Stimulated activated CD8-positive, alpha-beta memory T cell treated with anti-CD3 and anti-CD28 coated beads, Interleukin-15, amount 100 ng/mL, for 1 hour (primary cell): ENCODE measurements at places on chromosomes 13 and 19.
A peak's percentile ranks its signal among the peaks of the same experiment; 100 is the strongest.

DNA sequence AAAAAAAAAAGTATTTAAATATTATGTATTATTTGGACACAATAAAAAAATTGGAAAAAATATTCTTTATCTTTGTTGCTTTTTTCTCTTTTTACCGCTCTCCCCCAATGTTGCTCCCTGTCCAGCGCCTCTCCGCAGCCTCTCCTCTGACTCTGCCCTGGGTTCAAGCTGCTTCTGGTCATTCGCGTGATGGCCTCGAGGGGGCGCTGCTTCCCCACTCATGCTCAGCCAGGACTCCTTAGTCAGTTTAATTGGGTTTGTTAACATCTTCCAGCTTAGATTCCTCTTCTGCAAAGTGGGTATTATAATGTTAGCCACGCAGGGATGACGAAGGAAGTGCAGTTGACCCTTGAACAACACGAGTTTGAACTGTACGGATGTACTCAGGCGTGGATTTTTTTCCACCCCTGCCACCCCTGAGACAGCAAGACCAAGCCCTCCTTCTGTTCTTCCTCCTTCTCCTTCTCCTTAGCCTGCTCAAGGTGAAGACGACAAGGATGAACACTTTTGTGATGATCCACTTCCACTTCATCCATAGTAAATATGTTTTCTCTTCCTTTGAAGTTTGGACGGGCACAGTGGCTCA is 4.9 kb upstream of the NWD1 start:
- no peak for DNase-seq

DNA sequence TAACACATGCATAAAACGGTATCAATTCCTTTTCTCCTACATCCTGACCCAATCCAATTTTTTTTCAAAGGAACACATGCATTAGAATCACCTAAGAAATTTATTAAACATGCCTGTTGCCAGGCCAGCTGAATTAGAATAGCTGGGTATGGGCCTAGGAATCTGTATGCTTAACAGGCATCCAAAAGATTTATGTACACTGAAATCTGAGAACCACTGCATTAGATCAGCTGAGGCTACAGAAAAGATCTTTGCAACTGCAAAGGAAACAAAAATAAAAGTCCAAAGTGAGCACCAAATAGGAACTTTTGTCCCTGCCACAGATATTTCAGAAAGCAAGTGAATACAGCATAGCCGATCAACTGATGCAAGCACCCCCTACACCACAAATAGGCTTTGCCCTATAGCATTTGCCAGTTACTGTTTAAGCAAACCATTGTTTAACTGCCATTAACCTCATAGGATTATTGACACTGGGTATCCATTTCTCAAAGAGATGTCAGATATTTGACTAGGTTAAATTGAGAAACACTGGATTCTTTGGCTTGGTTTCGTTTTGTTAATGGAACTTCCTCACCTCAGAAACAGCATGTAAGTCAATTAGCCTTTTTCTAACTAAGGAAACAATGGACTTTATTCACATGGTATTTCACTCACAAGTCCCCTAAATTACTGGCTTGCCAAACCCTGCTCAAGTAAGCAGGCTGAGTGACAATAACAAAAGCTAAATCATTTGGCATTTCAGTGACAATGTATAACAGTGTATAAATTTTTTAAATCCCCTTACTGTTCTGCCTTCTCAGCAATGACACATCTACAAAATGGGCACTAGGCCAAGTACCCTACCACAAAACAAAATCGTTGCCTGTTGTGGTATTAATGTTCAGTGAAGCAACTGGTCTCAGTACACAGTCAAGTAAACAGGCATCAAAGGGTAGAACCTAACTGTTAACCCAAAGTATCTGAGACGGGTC is 67.8 kb downstream of the SUCLA2 start:
- no peak for DNase-seq

- DNase-seq = no peak
Observed at GRCh38 chr19:38309615-38310278, 5.7 kb downstream of the C19orf33 start.

GRCh38 chr13:30712536-30713532 is 22.5 kb upstream of the ALOX5AP start:
- DNase-seq = no peak

DNA sequence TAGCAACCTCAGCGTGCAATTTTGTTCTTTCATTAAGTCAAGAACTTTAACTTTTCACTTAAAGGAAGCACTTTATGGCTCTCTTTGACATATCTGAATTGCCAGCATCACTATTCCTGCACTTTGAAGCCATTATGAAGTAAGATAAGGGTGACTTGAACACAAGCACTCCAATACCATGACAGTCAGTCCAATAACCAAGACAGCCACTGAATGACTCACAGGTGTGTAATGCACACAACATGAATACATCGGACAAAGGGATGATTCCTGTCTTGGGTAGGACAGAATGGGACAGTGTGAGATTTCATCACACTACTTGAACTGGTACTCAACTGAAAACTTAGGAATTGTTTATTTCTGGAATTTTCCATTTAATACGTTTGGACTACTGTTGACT is 233.7 kb upstream of the IPO5 start:
- no peak for DNase-seq

DNA sequence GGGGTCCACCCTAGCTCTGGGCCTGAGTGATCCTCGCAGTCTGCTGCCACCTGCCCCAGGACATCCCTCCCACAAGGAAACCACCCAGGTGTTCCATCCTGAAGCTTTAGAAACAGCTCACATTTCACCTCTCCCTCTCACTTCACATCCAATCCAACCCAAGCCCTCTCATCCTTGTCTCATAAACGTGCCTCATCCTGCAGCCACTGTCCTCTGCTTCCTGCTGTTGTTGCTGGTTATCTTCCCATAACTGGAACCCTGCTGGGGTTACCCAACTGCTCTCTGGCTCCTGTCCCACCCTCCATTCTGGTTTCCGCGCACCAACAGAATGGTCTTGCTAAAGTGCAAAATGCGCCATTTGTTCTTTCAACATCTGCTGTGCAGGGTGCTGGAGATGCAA is 59.7 kb upstream of the MTIF3 start:
- DNase-seq = no peak

- no peak for DNase-seq
Observed at GRCh38 chr13:78198419-78198818, 279.8 kb upstream of the EDNRB start.

GRCh38 chr13:46341112-46341711 is 45.8 kb downstream of the RUBCNL start:
- DNase-seq = no peak

- no peak for DNase-seq
Observed at GRCh38 chr19:49553451-49554271, 25.9 kb downstream of the RCN3 start.

GRCh38 chr19:42283188-42284065 is 14.4 kb downstream of the CIC start:
- peak; percentile 87 for DNase-seq

DNA sequence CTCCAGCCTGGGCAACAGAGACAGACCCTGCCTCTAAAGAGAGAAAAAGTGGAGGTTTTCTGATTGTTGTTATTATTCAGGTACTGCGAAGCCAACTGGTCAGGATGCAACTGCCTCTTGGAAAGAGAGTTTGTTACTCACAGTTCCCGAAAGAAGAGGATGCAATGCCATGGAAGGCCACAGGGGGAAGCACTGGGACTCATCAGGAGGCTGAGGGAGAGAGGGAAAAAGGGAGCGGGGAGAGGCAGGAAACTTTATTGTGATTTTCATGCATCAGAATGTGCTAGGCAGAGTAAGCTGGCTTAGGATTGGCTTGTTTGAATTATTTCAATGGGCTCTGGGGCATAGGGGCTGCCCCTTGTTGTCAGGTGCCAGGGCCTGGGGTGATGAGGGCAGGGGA is 27.6 kb downstream of the MYO9B start:
- no peak for DNase-seq

DNA sequence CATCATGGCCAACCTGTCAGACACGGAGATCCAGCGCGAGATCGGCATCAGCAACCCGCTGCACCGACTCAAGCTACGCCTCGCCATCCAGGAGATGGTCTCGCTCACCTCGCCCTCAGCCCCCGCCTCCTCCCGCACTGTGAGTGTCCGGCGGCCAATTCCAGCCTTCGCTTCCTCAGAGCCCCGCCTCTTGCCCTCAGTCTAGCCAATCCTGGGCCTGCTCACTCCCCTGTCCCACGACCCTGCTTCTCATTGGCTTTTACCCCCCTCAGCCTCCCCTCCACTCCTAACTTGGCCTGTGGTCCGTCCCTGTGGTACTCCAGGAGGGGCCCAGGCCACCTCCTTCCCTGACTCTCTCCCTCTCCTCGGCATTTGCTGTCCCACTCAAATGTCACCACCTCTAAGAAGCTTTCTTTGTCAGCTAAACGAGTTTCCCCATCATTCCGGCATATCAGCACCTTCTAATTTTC is 12.3 kb downstream of the HRC start:
- peak; percentile 37 for DNase-seq

GRCh38 chr13:113897966-113898365 is 34.1 kb upstream of the GAS6 start:
- no peak for DNase-seq

DNA sequence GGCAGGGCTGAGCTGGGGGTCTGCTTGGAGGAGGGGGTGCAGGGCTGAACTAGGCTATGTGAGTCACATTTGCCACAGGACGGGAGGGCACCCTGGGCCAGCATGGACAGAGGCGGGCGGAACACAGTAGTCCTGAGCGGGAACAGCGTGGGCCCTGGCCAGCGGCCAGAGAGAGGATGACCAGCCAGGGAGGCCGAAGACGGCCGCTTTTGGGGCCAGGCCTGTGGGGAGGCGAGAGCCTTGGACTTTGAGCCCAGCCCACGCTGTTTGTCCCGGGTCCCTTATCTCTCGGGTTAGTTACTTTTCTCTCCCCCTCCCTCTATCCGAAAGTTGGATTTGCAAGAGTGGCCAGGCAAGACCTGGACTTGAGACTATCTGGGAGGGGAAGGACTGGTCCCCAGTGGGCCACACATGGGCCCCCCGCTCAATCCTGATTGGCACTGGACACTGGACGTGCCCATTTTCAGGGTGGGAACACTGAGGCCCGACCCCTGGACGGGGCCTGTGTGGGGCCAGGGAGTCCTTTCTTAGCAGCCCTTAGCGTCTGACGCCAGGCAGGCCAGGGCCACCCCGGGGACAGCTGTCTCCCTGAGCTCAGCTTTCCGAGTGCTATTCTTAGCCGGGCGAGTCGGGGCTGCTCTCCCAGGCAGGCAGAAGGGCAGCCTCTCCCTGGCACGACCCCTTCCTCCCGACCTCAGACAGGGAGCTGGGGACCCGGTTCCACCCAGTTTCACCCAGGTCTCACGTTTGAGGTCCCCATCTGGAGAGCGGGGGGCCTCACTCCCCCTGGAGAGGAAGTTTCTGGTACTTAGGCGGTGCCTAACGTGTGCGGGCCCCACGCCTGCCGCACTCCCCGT is 833 bp downstream of the GAMT start:
- DNase-seq = no peak

DNA sequence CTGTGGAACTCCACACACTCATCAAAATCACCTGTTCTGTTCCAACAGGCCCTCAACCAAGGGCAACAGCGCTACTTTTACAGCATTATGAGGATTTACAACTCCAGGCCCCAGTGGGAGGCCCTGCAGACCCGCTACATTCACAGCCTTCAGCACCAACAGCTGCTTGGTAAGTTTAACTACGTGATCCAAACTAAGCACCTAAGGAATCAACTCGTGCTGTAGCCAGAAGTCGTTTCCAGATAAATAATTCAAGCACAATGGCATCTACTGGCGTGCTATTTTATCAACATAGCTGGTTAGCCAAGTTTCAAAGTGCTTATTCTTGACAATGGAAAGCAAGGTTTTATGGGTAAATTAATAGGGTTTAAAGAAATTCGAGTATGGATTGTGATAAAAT is 5.3 kb downstream of the FAM216B start:
- DNase-seq = no peak

DNA sequence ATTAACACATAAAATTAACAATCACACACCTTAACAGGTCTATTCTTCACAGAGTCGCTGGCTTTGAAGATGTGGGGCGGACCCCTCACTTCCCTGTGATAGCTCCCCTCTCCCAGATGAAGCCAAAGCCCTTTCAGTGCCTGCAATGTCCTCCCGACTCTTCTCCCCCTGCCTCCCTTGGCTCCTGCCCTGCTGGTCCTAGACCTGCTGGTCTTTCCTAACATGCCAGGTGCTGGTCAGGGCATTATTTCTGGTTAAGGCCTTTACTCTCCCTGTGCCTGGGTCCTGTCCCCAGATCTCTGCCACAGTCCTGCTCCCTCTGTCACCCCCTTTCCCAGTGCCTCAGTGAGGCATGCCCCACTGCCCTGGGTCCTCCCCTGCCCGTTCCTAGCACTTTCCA is 12.2 kb downstream of the ERICH6B start:
- no peak for DNase-seq

DNA sequence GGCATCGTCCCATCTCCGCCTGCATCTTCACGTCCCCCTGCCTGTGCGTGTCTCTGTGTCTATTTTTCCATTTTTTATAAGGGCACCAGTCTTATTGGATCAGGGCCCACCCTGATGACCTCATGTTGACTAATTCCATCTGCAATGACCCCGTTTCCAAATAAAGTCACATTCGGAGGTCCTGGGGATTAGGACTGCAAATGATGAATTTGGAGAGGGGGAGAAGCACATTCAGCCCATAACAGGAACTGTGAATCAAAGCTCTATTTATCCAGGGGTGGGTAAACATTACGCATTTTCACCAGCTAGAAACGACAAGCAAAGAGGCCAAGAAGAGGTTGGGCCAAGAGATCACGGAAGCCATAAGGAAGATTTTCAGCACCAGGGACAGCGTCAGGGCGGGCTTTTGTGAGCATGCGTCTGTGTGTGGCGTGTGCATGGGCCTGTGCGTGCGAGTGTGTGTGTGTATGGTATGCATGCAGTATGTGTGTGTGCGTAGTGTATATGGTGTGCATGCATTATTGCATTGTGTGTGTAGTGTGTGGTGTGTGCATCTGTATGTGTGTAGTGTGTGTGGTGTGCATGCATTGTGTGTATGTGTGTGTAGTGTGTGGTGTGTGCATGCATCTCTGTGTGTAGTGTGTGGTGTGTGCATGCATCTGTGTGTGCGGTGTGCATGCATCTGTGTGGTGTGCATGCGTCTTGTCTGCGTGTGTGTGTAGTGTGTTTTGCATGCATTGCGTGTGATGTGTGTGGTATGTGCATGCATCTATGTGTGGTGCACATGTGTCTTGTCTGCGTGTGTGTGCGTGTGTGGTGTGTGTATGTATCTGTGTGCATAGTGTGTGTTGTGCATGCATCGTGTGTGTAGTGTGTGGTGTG is 19.6 kb downstream of the CELF5 start:
- peak; percentile 23 for DNase-seq

DNA sequence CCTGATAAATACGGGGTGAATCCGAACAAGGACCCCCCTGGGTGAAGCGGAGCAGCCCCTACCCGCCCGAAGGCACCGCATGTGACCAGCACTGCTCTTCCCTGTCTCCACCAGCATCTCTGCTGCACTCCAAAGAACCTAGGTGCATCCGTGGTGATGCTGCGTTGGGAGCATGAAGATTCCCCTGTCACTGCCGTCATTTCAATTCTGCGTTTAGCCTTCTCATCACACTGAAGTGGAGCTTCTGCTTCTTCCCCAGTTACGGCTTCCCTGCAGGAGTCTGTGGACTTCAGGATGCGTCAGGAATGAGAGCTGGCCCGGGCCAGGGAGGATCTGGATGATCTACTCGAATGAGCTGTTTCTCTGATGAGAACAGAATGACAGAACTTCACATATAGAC is 47.9 kb downstream of the SPACA7 start:
- DNase-seq = no peak
